ENCODE measurements at places on chromosomes 3 and 15.

- no peak for DNase-seq
These were observed 100.8 kb downstream of the CCNL1 start for GRCh38 chr3:157059181-157059580.

GRCh38 chr3:37136067-37136466 lies 38.3 kb downstream of the LRRFIP2 start:
- DNase-seq = no peak

- DNase-seq = no peak
These were observed 2.0 kb upstream of the H1-8 start for GRCh38 chr3:129540776-129541516.

DNA sequence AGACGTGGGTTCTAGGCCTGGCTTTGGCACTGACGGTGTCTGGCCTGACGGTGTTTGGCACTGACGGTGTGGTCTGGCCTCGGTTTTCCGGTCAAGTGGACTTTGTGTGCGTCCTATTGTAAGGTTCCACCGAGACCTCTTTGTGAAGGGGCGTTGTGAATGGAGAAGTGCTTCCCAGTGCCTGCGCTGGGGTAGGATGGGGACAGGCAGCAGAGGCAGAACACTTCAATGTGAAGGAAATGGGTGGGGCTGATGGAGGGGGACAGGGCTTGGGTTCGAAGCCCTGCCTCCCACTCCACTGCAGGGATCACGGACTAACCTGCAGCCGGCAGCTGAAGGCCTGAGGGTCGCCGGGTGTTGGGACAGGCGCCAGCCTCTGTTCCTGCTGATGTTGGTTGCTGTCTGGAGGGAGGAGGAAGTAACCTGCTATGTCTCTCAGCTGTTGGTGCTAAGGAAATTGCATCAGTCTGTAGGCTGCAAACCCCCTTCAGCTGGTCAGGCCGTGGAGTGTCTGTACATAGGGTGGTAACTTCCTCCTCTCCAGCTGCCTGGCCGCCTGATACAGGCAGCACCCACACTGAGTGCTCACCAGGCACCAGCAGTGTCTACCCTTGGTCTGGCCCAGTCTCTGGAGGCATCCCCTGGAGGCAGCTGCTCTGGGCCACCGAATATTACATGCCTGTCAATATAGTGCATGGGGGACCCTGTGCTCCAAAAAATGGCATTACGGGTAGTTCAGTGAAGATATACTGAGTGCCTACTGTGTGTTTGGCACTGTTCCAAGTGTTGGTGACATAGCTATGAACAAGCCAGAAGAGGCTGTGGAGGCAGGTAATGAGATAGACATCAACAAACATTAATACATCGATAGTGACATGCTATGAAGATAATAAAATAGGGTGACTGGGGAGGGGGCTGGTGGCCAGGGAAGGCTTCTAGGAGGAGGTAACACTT lies 1.1 kb downstream of the TM6SF1 start:
- DNase-seq = peak; percentile 53

DNA sequence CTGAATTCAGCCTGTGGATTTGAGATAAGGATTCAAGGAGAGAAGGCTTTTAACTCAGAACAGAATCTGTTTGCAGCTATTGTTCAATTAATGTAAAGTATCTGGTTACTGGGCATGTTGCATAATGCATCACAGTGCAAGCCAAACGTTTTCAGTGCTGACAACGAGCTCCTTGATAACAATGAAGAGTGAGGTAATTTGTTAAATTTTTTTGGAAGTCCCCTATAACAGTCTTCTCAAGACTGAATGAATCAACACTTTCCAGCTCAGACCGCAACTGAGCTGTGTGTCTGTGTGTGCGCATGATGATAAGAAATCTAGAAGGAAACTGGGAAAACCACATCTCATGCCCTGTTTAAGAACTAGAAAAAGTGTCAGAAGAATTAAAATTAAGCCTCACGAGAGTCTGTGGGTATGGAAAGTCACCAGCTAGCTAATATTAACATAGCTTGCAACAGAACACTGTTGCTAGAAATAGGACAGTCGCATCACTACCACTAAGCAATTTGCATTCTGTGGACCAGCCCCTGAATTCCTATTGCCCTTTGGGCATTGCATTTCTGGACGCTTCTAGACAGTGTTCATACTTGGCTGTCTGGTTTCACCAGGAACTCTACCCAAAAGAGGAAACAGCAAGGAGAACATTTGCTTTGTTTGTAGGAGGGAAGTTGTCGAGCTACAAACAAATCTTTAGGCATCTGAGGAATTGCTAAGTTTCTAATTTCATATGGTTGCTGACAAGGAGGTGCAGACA lies 43.7 kb upstream of the ATP2C1 start:
- DNase-seq = peak; percentile 42

DNA sequence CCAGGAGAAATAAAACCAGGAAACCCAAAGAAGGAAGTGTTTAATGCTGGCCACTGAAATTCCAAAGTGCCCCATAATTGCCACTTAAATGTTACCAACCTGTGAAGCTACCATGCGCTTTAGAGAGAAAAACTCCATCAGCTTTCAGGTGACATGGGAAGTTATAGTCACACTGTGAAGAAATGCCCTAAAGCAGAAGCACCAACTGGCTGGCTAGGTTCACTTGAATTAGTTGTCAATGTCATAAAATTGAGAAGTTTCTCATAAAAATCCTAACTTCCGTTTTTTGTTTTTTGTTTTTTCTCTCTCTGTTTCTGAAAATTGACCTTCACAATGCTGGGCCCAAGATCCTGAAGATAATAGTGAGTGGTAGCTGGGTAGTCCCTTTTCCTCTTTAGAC lies 167.9 kb upstream of the CTNNB1 start:
- DNase-seq = no peak

- no peak for DNase-seq
These were observed 380.3 kb upstream of the CBLB start for GRCh38 chr3:106249159-106249558.

- no peak for DNase-seq
These were observed 49.0 kb downstream of the KY start for GRCh38 chr3:134601539-134602439.

DNA sequence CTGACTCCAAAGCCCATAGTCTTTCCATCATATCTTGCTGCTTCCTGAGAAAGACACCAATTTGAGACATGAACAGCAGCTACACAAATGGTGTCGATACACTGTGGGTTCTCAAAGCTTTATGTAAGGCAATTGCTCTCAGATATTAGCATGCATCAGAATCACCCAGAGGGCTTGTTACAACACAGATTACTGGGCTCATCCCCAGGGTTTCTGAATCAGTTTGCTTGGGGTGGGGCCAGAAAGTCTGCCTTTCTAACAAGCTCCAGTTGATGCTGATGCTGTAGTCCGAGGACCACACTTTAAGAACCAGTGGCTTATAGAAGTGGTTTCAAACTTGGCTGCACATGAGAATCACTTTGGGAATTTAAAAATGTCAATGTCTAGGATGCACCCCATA lies 86.5 kb downstream of the SEMA6D start:
- no peak for DNase-seq

- no peak for DNase-seq
These were observed 105.4 kb downstream of the ZIC1 start for GRCh38 chr3:147514366-147515160.

DNA sequence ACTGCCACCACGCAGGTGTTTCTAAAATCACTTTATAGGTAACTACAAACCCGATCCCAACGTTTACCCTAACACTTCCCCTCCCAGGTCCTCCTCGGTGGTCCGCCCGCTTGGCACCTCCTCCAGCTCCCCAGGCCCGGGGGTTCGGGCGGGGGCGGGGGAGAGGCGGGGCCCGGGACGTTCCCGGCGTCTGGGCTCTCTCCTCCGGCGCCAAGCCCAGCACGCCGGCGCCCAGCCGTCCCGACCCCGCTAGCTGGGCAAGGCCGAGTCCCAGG lies 562 bp downstream of the CGGBP1 start:
- DNase-seq = no peak

DNA sequence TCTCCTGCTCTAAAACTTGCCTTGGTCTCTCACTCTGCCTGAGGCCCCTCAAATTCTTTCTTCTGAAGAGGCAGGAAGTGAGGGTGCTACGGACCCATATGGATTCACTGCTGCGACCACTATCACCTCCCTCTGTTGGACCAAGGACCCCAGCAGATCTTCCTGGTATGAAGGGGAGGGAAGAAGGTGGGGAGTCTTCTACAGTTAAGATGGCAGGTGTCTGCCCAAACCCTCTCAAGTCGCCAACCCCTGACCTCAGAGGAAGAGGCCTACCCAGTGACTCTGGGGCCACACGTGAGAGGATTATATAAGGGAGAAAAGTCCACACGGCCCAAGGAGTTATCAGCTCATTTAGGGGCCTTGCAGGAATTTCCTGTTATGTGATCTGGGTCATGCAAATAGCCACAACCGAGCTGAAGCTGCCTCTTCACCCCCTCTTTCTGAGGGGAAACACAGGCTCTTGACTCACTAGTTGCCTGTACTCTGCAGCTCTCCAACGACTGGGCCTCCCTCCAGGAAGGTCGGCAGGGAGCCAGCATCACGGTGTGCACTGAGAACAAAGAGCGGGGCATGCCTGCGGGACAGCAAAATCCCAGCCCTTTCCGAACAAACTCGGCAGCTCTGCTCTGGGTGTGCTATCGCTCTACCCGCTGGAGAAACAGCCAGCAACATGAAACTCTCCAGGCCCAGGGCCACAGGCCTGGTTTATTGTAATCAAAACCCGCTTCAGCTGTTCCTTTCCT lies 116.0 kb downstream of the XXYLT1 start:
- DNase-seq = peak; percentile 65

DNA sequence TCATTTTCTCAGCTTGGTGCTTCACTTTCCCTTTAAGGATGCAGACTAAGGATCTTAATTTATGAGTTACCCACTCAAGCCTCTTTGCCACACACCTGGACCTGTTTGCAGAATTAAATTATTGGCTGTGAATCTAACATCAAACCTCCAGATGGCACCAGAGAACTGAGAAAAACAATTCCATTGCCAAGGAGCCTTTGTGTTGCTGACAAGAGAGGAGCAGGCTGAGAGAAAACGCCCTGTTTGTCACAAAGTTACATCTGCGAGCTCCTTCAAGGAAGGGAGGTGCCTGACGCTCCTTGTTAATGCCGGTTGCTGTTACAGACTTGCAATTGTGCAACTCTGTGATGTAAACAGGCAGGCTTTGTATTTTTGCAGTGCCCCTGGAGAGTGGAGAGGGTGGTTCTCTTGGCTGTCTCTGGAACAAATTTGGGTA lies 36.3 kb upstream of the TMC3 start:
- peak; percentile 18 for DNase-seq

- DNase-seq = no peak
These were observed 78.1 kb downstream of the STT3B start for GRCh38 chr3:31610700-31611275.

GRCh38 chr15:55257938-55258337 lies 31.7 kb downstream of the RAB27A start:
- DNase-seq = peak; percentile 24

GRCh38 chr15:65801229-65801805 lies 9.2 kb upstream of the DENND4A start:
- DNase-seq = no peak

- DNase-seq = no peak
These were observed 12.2 kb downstream of the ZNF774 start for GRCh38 chr15:90364251-90364650.
